ENCODE measurements at places on chromosomes 3 and 15.
A peak's percentile ranks its signal among the peaks of the same experiment; 100 is the strongest.

- DNase-seq, result no peak
Measured at GRCh38 chr3:148004331-148004730, 595.2 kb downstream of the ZIC1 start.

GRCh38 chr15:23441204-23441603 is 5.8 kb downstream of the GOLGA6L2 start:
- no peak for DNase-seq

DNA sequence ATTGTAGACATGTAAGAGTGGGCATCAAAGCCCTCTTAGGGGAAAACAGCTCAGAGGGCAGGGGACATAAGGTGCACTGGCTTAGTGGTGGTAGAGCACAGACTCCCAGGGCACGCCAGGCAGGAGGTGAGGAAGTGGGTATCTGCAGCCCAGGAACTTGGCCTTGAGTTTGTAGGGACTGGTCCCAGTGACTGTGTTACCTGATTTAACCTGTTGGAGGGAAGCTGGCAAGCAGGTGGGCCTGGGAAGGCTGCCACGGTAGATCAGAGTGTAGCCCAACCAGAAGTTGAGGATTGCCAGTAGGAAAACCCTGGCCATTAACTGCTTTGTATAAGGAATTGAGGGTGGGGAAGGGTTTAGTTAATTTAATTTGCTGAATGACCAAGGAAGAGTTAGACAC is 417.5 kb upstream of the C2CD4B start:
- no peak for DNase-seq

GRCh38 chr3:57078344-57078634 is 17.8 kb downstream of the SPATA12 start:
- no peak for DNase-seq

GRCh38 chr15:36465304-36465703 is 114.1 kb upstream of the CDIN1 start:
- no peak for DNase-seq

- no peak for DNase-seq
Measured at GRCh38 chr15:89852342-89852995, 37.8 kb upstream of the ANPEP start.

GRCh38 chr3:106813742-106814141 is 563.5 kb upstream of the CCDC54 start:
- no peak for DNase-seq

DNA sequence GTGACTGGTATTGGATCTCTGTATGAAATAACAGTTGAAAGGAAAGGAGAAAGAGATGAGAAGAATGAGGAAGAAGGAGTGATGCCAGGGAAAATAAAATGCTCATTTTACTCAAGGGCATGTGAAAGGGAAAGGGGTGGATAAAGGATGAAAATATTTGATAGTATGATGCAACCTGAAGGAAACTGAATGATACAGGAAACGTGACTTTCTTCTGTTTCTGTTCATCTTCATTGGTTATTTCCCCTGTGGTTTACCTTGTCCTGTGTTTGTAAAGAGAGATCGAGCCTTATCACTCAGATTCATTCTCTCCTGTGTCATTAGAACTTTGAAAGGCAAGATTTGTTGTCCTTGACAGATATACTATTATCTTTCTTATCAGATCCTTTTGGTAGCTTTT is 243.6 kb upstream of the SLITRK3 start:
- no peak for DNase-seq

GRCh38 chr3:23319366-23320312 is 116.5 kb downstream of the UBE2E2 start:
- no peak for DNase-seq

DNA sequence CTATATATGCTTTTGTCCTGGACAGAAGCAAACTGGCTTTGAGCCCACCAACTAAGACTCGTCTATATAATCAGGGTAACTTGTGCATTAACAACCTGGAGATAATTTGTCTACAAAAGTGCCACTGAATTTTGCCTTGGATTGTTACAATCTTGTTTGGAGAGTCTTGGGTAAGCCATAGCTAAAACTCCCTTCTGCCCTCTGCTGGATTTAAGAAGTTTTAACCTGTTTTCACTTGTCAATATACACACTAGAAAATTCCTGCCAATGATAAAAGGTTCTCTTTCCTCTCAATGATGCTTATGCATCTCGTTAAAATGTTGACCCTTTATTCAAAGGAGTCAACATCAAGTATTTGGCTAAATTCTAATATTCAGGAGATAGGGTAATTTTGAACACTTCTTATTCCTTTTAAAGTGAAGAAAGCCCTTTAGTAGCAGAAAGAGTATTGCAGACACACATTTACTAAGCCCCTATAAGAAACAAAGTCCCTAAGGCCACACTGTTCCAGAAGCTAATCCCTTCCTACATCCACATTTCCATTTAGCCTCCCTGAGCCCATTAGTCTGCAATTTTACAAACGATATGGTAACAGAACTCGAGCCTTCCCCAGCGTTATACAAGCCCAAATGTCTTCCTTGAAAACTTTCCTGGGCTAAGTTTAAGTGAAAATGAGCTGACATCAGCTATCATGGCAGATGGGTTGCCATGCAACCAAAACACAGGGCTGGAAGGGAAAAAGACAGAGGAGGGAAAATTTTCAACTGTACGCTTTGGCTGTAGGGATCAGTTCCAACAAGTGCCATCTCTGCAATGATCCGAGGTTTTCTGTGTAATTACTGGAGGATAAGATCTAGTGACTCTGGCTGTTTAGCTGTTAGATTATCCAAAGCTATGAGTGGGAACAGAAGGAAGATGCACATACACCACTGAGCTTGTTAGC is 75.9 kb upstream of the FGF12 start:
- DNase-seq, result peak; percentile 36

- no peak for DNase-seq
Measured at GRCh38 chr3:94647131-94647530, 584.3 kb downstream of the NSUN3 start.

DNA sequence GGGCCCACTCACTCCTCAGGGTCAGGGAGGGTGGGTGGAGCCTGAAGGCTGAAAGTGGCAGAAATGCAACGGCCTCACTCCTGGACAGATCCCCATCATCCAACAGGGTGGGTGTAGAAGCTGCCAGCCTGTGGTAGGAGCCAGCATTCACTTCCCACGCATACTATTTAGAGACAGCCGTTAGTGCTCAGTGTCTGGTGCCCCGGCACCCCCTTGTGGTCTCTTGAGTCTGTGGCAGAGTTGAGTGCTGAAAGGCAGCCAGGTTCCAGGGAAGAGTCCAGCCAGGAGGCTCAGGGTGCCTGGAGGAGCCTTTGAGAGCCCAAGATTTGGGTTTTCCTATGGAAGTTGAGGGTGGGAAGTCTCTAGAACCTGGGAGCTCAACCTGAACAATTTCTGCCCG is 2.1 kb upstream of the GNAT1 start:
- DNase-seq, result peak; percentile 72

- no peak for DNase-seq
Measured at GRCh38 chr15:95025924-95026728, 794.8 kb downstream of the MCTP2 start.

GRCh38 chr3:102059145-102059943 is 210.0 kb downstream of the NFKBIZ start:
- no peak for DNase-seq

GRCh38 chr15:24898715-24899272 is 56.0 kb upstream of the SNRPN start:
- peak; percentile 66 for DNase-seq

- no peak for DNase-seq
Measured at GRCh38 chr15:74240002-74240568, 4.0 kb downstream of the CCDC33 start.

GRCh38 chr3:82556113-82556512 is 794.7 kb upstream of the GBE1 start:
- DNase-seq, result no peak

DNA sequence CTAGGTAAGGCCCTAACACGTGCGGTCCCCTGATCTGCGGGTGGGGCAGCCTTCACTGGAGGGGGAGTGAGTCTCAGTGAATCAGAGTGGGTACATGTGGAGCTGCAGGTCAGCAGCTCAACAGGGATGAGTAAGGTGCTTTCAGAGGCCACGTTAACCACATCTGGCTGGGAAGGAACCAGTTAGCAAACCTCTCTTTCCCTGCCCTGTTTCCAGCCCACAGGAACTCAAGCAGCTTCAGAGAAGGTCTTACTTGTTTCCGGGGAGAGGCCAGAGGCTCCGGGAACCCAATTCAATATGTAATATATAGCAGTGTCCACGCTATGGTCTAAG is 175.3 kb downstream of the XXYLT1 start:
- no peak for DNase-seq

- DNase-seq, result no peak
Measured at GRCh38 chr15:41333026-41333562, 413 bp downstream of the NUSAP1 start.

DNA sequence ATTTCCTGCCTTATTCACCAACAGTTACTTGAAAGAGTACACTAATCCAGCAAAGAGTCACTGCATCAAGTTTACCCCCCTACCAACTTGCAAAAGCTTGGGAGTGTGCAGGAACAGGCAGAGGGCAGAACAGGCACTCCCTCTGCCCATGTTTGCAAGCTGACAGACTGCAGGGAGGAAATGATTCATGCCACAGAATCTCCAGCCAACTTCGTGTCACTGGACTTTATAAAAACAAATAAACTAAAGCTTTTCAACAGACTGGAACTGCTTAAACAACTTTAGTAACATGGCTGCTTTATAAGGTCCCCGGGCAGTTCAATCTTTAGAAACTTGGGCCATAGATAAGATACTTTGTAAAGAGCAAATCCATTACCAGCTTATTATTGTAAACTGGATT is 129.5 kb downstream of the THRB start:
- no peak for DNase-seq

DNA sequence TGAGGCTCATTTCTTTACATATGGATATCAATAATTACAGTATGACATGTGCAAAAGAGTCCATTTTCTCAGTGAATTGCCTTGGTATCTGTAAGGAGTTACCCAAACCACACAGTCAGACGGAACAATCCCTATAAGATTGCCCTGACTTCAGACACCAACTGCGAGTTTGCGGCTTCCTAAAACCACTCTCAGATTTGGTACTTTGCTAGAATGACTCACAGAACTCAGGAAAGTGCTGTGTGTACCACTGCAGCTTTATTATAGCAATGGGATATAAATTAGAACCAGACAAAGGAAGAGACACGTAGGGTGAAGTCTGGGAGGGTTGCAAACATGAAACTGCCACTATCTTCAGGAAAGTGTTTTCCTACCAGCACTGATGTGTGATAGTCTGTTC is 45.8 kb upstream of the ATP13A3 start:
- no peak for DNase-seq

DNA sequence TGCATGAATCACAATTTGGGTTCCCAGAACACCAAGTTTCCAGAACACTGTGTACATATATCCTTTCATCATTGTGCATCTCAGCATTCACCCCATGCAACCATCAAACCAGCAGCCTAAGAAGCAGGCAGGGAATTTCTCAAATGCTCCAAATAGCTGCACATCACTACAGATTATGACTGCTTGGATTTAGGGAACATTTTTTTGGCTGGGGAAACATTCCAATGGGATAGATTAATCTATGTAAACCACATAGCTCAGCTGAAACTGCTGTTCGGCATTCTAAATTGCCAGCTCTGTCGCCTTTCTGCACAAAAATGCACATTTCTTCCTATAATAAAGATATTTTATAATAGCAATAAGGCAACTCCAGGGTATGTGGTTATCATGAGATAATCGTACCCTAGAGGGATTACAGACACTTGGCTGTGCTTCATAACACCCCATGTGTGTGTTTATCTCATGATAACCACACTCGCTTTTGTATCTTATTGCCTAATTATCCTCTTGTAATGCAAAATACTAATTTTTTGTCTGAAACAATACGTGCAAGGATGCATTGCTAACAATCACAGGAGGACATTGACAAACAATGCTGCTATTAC is 483.7 kb upstream of the DPH6 start:
- DNase-seq, result no peak

GRCh38 chr15:32956006-32956405 is 238.2 kb downstream of the GREM1 start:
- peak; percentile 22 for DNase-seq

GRCh38 chr15:96346409-96346970 is 16.0 kb downstream of the NR2F2 start:
- DNase-seq, result no peak

GRCh38 chr15:56683908-56684307 is 49.4 kb downstream of the ZNF280D start:
- no peak for DNase-seq

- DNase-seq, result no peak
Measured at GRCh38 chr3:190340071-190340470, 17.8 kb upstream of the CLDN1 start.

GRCh38 chr3:134430950-134431445 is 54.8 kb downstream of the ANAPC13 start:
- no peak for DNase-seq

DNA sequence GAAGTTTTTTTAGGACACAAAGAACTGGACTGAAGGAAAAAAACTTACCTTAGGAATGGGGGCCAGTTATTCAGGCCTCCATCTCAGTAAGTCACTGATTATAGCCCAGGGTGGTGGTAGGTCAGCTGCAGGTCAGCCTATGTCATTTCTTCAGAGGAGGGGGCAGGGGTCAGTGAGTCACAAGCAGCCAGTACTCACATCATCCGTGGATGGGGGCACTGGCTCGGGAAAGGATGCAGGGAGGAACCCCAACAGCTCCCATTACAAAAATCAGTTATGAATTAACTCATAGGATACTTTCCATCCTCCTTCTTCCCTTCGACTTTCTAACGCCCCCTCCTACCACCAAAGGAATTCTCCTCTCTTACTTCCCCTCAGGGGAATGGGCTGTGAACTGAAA is 578.3 kb downstream of the PDCD6IP start:
- DNase-seq, result no peak

- DNase-seq, result peak; percentile 38
Measured at GRCh38 chr3:167350245-167350862, 29.7 kb downstream of the ZBBX start.

DNA sequence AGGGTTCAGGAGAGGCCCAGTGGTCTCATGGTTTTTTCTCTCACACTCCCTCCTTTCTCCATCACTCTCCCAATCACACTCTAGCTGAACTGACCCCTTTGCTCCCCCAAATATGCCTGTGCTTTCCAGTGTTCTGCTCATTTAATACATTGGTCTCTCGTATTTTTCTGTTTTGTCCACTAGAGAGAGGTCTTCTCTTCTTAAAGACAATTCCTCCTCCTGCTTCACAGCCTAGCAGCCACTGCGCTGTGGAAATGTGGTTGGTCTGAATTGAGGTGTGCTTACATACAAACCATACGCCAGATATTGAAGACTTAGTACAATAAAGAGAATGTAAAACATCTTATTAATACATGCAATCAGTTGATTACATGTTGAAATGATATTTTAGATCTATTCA is 60.6 kb upstream of the XCR1 start:
- DNase-seq, result no peak

DNA sequence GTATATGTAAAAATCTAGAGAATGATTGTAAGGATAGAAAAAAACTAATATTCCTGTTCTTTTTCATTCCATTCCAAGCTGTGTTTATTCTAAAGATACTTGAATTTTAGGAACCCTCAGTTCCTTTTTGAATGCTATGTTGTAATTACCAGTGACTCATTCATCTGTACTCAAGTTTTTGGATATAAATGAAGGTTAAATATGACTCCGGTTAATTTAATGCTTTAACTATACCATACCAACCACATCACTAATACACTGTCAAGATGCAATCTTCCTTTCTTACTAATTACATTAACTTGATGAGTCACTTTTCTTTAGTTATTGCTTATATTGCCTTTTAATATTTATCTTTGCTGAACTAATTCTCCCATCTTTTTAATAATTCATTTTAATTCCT is 68.8 kb upstream of the ZNF148 start:
- no peak for DNase-seq

- DNase-seq, result no peak
Measured at GRCh38 chr15:50275908-50276307, 10.4 kb upstream of the HDC start.

- DNase-seq, result no peak
Measured at GRCh38 chr15:95324656-95325055, 1005.8 kb upstream of the NR2F2 start.

Measured in NT2/D1 (cell line).